ENCODE measurements at places on chromosomes 7 and 10. TPM values are rescaled to one million over a fixed set of nuclear protein-coding genes. Genes with fewer than 3 reads are reported as not detected.

Gene RBP4
- total RNA-seq = 2.1 TPM

Gene ERVW-1
- total RNA-seq = not detected

GRCh38 chr10:59087486-59087885 lies 89.0 kb upstream of the PHYHIPL start:
- no peak for DNase-seq

- DNase-seq = no peak
These were observed 73.9 kb upstream of the SMNDC1 start for GRCh38 chr10:110378533-110379108.

DNA sequence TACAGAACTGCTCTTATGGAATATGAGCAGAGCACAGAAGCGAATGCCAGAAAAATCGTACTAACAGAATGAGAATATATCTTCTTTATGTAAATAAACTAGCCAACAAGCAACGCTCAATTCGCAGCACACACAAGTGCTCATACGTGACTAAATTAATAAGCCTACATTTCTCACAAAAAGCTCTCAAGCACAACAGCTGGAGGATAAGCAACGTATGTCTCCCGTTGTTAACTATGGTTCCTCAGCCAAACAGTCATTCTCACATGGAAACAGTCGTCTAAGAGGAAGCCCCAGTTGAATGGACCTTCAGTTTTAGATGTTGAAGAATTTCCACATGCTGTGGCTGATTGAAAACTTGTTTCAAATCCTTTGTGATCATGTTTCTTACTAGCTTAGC lies 110.4 kb downstream of the PKD1L1 start:
- no peak for DNase-seq

GRCh38 chr10:101062232-101063049 lies 652 bp downstream of the KAZALD1 start:
- peak; percentile 80 for DNase-seq

DNA sequence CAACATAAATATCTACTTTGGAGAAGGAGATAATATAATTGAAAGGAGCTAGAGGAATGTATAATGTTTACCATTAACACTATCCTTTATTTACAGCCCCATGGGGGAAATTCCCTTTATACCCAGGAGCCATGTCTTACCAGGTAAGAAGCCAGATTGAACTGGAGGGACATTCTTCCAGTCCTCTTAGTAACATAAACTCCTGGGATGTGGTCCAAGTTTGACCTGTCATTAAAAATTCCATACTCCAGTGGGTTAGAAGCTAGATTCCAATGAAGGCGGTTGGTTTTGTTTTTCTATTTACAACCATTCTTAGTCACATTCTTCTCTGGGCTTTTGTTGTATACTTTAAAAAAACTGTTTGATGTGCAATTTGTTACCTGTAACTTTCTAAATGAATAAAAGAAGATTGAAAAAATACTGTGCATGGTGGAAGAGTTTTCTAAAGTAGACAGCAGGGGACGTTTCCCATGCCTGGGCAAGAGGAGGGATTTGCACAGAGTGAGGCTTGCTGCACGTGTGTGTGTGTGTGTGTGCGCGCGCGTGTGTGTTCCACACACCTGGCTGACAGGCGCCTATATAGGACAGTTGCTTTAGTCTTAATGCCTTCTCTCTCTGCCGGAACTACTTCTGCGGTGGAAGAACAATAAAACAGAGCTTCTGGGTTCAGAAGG lies 2.0 kb downstream of the PLCE1 start:
- DNase-seq = no peak

GRCh38 chr10:96470116-96470743 lies 43.5 kb downstream of the TLL2 start:
- DNase-seq = peak; percentile 74

DNA sequence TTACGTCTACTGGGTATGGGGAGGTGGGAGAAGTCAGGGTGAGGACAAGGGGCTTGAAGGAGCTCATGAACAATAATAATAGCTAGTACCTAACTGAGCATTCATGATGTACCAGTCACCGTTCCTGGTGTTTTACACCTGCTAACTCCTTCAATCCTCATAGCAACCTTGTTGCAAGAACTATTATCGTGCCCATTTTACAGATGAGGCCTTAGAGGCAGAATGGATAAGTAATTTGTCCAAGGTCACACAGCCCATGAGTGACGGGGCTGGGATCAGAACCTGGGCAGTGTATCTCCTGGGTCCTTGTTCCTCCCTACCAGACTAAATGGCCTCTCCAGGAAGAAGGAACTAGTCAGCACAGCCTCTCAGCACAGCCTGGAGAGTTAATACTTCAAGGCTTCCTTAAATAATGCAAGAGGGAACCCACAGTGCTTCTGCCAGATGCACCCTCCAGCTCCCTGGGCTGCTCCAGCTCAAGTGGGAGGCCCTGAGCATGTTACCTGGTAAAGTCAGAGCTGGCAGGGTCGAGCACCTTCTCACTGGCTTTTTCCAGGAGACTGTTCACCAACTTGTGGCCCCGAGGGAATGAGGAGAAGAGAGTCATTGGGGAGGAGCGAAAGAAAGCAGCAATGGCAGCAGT lies 28.8 kb downstream of the RRP12 start:
- no peak for DNase-seq

GRCh38 chr7:145104400-145104799 lies 268.5 kb upstream of the TPK1 start:
- DNase-seq = no peak

GRCh38 chr7:37665352-37666022 lies 18.1 kb upstream of the GPR141 start:
- no peak for DNase-seq

GRCh38 chr7:85521108-85521694 lies 334.3 kb upstream of the SEMA3D start:
- DNase-seq = no peak
